Pons (tissue), 1 donor: ENCODE measurements at places on chromosomes 1 and 21.

DNA sequence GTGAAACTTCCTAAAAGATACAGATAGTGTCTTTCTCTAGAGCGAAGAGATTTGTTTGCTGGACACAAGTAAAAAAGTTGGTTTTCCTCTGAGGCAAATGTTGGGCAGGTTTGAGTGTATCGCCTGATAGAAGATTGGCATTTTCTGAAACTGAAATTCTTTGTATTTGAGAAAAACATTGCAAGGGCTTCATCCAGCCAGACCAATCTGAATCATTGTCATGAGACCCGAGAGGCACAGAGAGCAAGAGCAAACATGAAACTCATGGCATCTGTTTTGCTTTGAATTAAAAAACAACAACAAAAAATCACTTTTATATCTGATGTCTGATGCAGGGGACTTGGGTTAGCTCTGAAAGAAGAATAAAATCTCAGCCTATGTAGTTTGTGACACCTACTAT lies 379.3 kb upstream of the NCAM2 start:
- DNase-seq = peak; percentile 9

GRCh38 chr1:241639623-241640148 lies 483 bp downstream of the CHML start:
- no peak for DNase-seq

GRCh38 chr1:162984699-162985098 lies 84.5 kb upstream of the RGS4 start:
- no peak for DNase-seq

- DNase-seq = no peak
Observed at GRCh38 chr1:152582647-152583046, 2.3 kb upstream of the LCE3D start.

DNA sequence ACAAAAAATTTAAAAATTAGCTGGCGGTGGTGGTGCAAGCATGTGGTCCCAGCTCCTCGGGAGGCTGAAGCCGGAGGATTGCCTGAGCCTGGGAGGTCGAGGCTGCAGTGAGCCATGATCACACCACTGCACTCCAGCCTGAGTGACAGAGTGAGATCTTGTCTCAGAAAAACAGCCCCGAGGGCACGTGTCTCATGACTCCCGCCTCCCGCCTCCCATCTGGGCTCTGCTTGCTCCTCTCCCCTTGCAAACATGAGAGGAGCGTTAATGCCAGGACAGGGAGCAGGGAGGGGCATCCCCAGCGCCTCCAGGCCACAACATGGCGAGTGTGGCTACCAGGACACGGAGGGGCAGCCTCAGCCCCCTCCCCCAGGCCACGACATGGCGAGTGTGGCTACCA lies 28.3 kb downstream of the FAAP20 start:
- no peak for DNase-seq

DNA sequence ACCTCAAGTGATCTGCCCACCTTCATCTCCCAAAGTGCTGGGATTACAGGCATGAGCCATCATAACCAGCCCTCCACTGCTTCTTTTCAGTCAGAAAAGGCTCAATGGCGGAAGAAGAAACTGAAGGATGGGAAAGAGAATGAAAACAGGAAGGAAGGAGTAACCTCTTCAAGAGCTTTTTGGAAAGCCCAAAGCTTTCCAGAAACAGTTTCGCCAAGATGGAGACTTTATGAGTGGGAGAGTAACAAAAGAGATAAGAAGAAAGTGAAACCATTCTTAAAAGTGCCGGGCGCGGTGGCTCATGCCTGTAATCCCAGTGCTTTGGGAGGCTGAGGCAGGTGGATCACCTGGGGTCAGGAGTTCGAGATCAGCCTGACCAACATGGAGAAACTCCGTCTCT lies 62.7 kb upstream of the NBL1 start:
- no peak for DNase-seq

GRCh38 chr1:201350361-201350725 lies 27.1 kb downstream of the TNNT2 start:
- DNase-seq = no peak

DNA sequence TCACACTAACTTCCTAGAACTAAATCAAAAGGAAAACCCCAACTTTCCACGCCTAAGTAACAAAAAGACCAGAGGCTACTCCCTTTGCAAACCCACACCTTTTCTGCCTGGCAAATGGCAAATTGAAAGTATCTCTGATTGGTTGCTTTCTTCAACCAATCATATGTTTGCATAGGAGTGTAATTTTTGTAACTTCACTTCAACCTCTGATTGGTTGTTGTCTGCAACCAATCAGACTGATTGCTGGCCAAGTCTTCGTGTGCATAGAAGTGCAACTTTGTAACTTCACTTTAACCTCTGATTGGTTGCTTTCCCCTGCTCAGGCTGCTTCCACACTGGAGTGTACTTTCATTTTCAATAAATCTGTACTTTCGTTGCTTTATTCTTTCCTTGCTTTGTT lies 36.9 kb upstream of the PADI2 start:
- peak; percentile 9 for DNase-seq

DNA sequence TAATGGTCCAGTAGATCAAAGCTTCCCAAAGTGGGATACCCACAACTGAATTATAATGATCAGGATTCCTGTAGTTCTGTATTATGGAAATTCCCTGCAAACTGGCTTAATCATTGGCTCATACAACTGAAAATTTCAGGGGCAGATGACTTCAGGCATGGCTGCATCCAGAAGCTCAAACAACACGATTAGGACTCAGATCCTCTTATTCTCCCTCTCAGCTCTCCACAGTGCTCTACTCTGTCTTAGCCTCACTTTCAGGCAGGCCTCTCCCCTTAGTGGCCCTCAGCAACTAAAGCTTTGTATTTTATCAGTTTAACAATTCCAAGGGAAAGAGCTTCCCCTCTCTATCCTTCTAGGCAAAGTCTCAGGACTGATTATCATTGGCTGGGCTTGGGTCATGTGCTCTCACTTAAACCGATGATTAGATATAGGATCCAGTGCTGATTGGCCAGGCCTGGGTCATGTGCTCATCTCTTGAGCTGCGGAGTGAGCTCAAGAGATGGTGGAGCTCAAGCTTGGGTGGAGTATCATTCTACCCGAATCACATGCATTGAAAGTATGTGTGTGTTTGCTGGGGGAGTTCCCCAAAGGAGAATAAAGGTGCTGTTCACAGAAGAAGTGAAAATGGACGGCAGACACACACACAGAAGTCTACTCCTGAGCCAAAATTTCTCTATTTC lies 57.9 kb upstream of the RUNX3 start:
- no peak for DNase-seq

DNA sequence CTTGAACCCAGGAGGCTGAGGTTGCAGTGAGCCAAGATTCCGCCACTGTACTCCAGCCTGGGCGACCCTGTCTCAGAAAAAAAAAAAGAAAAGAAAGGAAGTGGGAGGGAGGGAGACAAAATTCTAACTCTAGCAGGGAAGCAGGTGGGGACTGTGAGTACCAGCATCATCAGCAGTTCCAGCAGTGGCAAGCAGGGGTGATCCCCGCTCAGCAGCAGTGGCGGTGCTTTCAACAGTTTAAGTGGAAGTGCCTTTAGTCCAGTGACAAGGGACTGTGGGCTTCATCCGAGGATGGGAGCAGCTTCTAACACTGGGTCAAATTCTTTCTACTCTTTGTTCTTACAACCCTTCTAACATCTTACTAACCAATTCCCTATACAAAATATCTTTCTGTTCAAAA lies 858.1 kb upstream of the ADAMTS5 start:
- DNase-seq = no peak

- no peak for DNase-seq
Observed at GRCh38 chr1:114286179-114286578, 132.5 kb upstream of the SYT6 start.

GRCh38 chr1:24392604-24392946 lies 21.0 kb downstream of the STPG1 start:
- no peak for DNase-seq

GRCh38 chr1:68148631-68149030 lies 83.7 kb downstream of the WLS start:
- no peak for DNase-seq

GRCh38 chr1:156492013-156492590 lies 8.5 kb downstream of the MEF2D start:
- no peak for DNase-seq

DNA sequence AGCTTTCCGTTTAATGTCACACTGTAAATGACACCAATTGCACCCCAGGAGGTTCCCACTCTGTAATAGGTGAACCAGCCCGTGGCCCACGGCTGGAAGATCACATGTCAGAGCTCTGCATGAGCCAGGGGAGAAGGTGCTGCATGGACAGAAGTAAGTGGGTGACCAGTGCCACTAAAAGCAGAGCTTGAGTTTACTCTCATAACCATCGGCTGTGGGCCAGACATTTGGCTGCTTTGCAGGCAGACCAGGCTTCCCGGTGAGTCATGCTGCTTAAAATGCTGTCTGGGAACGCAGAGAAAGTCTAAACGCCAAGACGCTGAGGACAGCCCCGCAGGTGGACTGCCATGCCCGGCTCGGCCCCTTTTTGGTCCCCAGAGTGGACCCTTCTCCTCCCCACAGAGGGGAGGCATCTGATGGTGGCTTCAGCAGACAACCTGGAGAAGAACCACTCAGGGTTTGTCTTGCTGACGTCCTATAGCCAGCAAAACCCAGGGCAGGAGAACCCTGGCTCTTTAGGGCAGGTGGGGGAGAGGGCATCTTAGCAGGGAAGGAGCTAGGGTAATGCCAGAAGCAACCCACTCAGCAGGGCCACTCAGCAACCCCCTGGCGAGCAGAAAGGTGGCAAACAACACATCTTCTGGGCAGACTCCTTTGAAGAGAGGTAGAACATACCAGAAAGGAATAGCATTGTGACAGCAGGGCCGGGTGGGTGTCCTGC lies 7.3 kb downstream of the KIAA2013 start:
- DNase-seq = peak; percentile 39

GRCh38 chr1:197902131-197902453 lies 338 bp upstream of the C1orf53 start:
- peak; percentile 36 for DNase-seq

DNA sequence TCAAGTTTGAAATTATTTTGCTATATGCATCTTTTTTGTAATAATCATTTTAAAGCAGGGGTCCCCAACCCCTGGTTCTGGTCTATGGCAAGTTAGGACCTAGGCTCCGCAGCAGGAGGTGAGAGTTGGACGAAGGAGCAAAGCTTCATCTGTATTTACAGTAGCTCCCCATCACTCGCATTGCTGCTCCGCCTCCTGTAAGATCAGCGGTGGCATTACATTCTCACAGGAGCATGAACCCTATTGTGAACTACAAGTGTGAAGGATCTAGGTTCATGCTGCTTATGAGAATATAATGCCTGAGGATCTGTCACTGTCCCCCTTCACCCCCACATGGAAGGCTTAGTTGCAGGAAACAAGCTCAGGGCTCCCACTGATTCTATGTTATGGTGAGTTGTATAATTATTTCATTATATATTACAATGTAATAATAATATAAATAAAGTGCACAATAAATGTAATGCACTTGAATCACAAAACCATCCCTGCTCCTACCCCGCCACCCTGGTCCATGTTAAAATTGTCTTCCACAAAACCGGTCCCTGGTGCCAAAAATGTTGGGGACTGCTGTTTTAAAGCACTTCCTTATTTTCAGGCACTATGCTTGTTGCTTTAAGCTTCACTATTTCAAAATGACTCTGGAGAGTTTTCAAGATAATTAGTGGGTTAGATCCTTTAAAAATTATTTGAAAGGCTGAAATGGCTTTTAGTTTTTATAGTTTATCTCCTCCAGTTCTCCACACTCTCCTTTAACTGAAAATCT lies 74.8 kb downstream of the PLA2G4A start:
- DNase-seq = peak; percentile 28

DNA sequence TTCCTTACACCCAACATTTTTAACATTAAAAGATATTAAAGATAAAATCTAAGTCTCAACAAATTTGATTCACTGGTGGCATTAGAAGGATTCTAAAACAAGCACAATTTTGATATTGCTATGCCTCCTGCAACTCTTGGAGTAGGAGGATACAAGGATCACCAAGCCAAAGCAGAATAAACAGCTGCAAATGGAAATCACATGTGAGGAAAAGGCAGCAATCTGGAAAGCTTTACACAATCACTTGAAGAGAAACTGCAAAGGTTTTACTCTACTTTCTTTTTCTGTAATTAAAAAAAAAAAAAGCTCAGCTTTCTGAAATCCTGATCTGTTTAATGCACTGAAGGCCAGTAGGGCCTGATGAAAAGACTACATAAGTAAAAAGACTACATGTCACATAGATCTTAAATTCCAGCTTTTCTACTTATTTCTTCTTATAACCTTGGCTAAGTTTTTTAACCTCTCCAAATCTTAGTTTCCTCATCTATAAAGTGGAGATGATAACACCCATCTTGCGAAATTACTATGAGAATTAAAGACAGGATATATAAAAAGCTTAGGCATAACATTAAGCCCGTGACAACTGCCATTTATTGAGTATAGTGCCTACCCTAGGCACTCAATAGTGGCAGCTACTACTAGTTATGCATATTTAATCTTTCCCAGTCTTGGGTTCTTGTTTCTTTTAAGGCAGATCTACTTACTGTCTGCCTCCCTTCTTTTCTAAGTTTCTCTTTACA lies 73.5 kb downstream of the EPS15 start:
- DNase-seq = no peak

DNA sequence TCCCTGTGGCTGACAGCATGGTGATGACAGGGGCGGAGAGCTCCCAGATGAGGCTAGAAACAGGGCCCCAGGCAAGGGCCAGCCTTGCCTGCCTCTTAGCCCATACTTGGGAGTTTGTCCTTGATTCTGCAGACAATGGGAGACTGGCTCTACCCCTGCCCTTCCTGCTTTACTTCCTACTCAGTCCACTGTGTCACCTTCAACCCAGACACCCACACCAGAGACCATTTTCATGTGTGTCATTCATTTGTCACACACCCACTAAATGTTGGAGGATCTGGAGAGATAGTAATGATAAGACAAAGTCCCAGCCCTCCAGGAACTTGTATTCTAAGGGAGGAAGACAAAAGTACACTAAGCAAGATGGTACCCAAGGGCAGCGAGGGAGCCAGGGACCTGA lies 43.7 kb downstream of the SYT6 start:
- DNase-seq = no peak
